ENCODE measurements at places on chromosomes 13 and 19.

DNA sequence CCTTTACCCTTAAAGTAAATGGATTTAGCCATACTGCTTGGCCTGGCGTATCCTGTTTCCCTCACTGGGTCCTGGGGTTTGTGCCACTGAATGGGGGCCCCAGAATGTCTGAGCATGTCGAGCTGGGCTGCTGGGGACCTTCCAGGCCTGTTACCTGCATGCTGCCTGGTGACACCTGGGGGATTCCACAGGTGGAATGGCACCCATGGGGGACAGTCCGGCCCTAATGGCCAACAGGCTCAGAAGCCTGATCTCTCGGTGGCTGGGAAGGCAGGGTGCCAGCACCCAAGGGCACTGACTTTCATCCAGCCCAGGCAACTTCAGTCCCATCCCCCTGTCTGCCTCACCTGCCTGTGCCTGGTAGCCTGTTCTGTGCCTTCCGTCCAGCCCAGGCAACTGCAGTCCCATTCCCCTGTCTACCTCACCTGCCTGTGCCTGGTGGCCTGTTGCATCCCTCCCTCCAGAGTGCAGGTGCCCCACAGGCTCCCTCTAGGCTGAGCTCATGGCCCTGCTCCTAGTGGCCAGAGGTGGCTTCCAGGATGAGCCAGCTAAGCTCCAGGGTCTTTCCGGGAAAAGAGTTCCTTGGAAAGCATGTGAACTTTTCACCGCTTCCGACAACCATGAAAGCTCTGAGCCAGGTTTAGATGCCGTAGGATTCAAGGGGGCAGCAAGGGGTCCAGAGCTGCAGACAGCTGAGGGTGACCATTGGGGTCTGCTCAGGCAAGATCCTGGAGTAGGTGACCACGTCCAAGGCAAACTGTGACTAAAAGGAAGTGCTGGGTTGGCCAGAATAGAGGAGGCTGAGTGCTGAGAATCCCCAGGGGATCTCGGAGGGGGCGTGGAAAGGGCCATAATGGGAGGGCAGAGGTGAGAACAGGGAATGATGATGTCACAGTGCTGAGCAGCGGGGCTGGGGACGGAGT, 30.3 kb upstream of the ZNF492 start:
- no peak for DNase-seq

GRCh38 chr13:39051157-39051556, 12.9 kb downstream of the NHLRC3 start:
- DNase-seq: no peak

DNA sequence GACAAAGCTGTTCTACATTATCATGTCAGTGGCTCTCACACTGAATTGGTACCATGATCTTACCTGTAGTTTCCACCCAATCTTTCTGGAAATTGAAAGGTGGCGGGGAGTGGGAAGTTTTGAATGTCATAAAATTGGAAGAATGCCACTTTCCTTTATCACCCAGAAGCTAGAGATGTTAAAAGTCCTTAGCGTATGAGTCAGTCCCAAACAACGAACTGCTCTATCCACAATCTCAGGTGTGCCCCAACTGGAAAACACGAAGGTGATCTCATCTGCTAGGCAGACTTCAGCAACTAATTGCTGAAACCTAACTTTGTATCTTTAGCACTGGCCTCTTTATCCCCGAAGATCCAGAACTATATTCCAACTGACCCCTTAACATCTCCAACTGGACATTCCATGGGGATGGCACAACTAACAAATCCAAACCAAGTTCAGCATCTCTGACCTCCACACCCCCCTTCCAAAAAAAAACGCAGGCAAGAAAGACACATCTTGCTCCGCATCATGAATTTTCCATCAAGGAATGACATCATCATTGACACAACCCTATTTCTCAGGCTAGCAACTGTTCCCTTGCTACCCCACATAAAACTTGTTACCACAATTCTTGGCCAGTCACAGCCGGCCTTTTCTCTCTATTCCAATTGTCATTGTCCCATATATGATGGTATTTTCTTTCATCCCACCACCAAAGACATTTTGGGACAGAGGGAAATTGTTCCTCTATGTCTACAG, 175.4 kb downstream of the KLF12 start:
- no peak for DNase-seq

DNA sequence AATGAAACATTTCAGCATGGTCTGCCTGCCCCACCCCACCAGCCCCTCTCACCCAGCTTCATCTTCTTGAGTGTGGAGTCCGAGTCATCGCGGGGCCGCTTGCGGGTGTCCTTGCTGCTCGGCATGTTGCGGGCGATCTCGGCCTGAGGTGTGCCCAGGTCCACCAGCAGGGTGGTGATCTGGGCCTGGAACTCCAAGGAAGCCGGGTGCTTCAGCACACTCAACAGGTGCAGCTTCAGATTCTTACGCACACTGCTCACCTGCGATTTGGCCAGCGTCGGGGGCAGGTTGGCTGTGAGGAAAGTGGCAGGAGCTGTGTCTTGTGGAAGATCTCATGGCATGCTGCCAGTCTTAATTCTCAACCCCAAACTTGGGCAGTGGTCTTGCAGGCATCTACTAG, 20.7 kb downstream of the SYMPK start:
- no peak for DNase-seq

DNA sequence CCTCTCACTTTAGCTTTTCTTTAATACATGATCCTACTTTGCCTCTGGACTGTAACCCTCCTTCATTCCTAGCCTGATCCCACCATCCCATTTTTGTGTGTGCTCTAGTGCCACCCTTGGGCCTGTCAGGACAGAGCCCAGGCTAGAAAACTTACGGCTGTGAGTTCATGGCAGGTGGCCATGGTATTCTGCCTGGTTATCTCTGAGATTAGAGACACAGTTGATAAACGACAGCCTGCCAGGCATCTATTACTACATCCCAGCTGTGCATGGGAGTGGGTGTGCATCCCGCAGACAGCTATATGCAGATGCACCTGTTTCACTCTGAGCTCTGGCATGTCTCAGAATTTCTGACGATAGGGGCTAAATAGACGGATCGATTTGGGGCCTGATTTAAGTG, 110.9 kb downstream of the HS6ST3 start:
- no peak for DNase-seq

DNA sequence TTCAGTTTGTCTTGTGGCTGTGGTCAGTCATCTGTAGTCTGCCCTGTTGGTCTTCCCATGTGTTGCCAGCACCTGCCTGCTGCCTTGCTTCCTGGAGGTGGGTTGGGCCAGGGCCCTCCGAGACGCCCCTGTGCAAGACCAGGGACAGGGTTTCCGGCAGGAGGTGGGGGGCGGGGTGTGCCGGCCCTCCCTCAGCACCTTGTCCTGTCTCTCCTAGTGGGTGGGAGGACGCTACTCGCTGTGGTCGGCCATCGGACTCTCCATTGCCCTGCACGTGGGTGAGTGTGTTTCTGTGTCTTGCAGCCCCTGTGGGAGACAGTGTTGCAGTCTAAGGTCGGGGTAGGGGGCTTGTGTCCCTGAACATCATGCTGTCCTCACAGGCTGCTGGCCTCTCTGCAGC, 11.2 kb upstream of the PDCD2L start:
- no peak for DNase-seq

DNA sequence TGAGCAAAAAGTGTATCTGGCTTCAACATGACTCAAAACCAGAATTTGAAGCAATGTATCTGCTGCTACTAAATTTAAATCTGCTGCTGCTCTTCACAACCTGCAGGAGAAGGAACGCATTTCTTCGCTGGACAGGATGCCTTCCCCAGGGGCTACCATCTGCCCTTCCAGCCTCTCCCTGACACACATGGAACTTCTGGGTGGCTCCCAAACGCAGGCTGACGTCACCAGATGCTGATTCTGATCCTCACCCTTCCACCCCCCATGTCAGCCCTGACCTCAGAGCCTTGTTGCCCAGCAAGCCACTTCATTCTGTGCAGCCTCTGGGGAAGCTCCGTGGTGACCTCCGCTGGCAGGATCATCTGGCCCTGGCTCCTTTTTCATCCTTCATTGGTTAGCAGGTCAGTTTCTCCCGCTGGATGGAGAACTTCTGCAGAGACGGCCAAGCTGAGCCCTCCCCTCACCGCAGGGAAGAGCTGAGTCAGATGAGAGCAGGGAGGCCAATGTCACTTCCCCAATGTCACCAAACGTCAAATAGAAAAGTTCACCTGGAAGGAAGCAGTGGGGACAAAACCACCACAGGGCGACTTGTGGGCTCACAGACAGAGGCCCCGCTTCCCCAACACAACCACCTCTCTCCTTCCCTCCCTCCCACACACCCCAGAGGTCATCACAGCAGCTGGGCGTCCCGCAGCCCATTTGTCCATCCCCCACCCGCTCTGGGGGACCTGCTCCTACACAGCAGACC, 14.0 kb upstream of the RAB20 start:
- DNase-seq: no peak

DNA sequence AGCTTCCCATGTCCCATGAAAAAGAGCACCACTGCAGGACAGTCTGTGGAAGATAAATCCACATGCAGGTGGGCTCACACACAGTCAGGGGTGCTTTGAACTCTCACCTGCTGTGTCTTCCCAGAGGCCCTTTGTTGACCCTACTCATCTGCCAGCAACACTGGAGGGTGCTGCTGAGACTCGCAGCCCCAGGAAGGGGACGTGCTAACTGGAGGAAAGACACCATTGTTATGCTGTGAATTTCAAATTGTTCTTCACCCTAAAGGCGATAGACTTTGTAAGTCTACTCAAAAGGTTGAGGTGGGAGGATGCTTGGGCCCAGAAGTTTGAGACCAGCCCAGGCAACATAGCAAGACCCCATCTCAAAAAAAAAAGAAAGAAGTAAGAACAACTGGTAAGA, 107.3 kb upstream of the SERP2 start:
- DNase-seq: no peak

DNA sequence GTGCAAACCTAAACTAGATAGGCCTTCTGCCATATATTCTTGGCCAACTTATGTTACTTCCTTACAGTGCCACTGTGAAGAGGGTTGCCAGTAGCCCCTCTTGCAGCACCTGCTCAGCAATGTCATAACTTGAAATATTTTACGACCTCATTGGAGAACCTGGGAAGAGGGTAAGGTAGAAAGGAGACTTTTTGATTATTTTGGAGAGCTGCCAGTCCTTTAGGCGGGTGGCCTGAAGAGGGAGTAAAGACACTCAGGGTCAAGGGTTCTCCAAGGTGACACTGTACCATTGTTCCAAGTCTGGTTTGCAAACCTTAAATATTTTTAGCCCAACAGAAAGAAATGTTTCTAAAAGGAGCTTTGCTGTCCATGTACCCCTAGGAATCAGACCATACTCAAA, 118.3 kb downstream of the FLT1 start:
- DNase-seq: no peak

GRCh38 chr19:49017041-49017665, at the start of gene LHB:
Gene LHB (minus strand): TSS chr19:49017091. CDS start chr19:49017081, 10 bp downstream.
- no peak for DNase-seq

- no peak for DNase-seq
Measured at GRCh38 chr13:48636550-48636949, 17.2 kb upstream of the CYSLTR2 start.
